ENCODE measurements at places on chromosomes 11 and 22.

DNA sequence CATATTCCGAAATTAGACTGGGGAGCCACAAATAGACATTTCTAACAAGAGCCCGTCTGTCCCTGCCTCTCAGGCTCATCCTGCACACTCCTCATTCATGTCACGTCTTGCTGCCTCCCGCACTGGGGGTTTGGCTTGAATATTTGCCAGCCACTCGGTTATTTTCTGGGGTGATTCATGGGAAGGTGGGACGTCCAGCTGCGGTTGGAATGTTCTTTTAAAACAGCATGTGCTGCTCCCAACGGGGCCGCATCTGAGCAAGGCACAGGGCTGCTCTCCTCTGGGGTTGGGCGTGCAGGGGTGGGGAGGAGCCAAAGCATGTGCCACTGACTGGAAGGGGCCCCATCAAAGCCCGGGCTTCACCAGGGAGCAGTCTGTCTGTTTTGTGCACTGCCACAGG lies 25.9 kb upstream of the SLC5A4 start:
- DNase-seq: peak; percentile 57

DNA sequence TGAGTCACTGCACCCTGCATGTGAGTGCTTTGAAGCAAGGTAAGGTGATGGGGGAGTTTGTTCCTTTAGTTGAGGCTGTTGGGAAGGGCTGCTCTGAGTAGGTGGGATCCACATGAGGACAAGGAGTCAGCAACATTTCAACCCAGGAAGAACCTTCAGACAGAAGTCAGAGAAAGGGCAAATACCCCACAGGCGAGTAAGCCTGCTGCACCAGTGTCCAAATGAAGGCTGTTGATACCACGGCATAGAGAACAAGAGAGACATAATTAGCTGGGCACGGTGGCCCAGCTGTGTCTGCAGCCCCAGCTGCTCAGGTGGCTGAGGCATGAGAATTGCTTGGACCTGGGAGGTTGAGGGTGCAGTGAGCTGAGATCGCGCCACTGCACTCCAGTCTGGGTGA lies 54.3 kb upstream of the CLMP start:
- peak; percentile 28 for DNase-seq

DNA sequence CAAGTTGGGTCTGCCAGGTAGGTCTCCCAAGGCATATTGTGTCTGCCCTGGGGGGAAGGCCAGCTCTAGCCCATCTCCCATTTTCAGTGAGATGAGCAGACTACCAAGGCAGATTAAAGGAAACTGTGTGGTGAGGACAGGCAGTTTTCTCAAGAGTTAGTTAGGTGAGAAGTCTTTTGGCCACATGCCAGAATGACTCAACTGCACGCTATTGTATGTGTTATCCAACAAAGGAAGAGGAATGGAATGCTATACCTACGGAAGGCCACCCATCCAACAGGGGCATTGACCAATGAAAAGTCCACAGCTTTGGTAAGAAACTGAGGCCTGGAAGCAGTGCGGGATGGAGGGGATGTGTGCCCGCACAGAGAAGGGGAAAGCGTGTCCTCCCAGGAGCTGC lies 941.7 kb downstream of the NTM start:
- DNase-seq: peak; percentile 80

DNA sequence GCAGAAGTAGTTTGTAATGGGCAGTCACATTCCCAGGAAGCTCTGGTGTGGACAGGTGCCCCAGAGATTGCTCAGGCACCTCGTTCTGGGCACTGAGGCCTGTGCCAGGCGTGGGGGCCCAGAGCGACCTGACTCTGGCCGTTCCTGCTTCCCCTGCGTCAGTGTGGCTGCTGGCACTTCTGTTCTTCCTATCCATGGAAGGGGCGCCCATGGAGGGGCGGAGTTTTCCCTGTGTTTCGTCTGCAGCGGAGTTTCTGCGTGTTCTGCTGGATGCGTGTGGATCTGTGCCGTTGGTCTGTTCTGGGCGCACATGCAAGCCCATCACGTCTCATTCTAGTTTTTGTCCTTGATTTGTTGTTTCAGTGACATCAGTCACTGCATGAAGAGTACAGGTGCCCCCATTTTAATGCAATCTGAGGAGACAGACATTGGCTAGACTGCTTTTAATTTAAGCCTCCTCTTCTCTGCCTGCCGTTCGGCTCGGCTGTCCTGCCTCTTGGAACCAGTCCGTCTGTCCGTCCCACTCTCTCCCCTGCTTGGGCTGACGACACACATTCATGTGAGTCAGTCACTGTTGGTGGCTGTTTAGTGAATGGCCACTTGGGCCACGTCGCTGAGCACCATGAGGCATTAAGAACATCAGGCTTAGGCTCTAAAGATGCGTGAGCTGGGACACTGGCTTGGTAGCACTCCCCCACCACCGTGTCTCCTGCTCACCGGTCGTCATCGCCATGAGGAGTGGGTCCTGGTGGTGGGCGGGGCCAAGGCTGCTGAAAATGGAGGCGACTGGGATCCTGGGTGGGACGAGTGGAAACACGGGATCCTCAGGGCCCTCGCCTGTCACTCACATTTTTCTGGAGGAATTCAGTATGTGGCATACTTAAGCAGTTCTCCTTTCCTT lies 255.8 kb downstream of the TBC1D22A start:
- DNase-seq: no peak

GRCh38 chr11:122440811-122441665 lies 214.5 kb upstream of the UBASH3B start:
- peak; percentile 1 for DNase-seq

GRCh38 chr11:117456027-117456720 lies 128.5 kb downstream of the CEP164 start:
- no peak for DNase-seq

- DNase-seq: no peak
These were observed 52.4 kb upstream of the CDON start for GRCh38 chr11:126115127-126115495.

- no peak for DNase-seq
These were observed 50.7 kb upstream of the SPATA19 start for GRCh38 chr11:133896028-133896427.

DNA sequence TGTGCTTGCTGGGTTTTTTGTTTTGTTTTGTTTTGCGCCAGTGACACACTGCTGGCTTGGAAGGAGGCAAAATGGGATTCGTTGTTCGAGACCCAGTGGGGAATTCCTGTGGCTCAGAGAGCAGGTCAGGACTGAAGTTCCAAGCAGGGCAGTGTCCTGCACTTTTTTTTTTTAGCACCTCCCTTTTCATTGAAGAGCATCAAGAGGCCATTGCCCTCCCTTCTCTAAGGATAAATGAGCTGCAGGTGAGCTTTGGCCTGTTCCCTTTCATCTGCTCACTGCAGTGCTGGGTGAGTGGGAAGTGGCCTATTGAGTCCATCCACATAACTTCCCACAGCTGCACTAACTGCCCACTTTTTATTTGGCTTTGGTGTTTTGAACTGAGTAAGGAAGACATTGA lies 87.8 kb downstream of the ARHGAP42 start:
- no peak for DNase-seq

DNA sequence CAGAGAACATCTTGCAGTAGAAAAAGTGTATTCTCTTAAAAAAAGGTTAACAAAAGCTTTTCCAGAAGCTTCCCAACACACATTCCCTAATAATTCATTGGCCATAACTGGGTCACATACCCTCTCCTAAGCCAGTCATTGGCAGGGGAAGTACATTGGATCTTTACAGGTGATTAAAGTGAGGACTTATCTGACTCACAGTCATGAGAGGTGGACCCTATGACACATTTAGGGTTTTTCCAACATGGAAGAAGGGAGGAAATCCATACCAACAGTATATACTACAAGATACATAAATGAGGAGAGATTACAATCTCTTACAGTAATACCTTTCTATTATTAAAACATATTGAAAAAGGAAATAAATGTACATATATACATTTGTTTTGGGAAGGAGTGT lies 72.2 kb downstream of the CCDC73 start:
- DNase-seq: no peak

GRCh38 chr11:112784323-112785073 lies 176.7 kb upstream of the NCAM1 start:
- peak; percentile 94 for DNase-seq

DNA sequence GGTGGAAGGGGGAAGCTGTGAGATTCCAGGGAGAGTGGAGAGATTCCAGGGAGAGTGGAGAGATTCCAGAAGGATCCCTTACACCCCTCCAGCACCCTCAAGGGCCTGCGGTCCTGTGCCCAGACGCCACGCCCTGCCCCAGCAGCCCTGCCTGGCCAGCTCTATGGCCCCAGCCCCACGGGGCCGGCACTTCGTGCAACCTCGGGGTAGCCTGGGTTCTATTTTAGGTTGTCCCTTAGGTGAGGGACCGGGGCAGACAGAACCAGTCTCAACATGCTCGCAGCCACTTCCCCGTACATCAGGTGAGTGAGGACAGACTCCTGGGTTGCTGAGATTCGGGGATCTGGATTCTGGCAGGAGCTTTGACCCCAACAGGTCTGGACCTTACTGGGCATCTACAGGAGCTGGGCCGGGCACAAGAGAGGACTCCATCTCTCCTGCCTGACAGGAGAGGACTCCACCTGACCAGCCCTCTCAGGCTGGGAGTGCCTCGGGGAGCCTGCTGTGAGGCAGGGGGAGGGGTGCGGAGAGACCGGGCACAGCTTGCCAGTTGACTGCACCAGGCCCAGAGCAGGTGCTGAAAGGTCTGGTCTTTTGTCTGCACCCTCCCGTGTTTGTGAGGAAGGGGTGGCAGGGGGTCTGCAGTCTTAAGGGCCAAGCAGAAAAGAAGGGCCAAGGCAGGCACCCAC lies 8.5 kb upstream of the ADORA2A start:
- DNase-seq: no peak

DNA sequence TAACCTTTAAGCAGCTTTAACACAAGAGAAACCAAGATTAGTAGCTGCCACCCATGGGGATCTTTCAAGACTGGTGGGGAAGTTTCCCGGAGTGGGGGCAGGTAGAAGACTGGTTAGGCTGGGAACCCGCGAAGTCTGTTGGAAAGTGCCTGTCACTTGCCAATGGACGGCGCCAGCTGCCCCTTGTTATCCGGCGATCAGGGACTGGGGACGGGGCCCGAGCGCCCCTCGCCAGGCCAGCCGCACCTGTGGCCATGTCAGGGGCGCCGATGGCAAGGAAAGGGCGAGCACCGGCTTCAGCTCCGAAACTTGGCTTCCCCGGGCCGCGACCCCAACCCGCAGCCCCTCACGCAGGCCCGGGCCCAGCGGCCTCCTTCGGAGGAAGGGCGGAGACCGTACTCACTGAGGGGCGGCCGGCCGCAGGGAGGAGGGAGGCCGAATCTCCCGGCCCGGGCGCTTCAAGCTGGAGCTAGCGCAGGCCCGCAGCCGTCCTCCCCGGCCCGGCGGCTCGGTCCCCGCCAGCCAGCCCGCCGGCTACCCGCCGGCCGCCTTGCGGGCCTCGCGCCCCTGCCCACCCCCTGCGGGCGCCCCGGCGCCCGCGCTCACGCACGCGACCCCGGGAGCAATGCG lies 539 bp downstream of the EIF4ENIF1 start:
- DNase-seq: no peak

GRCh38 chr22:46678785-46679700 lies 58.9 kb downstream of the GRAMD4 start:
- no peak for DNase-seq
